RPMI7951 (cell line): ENCODE measurements at places on chromosomes 7 and 10.

- no peak for DNase-seq
These were observed 227.0 kb upstream of the AOAH start for GRCh38 chr7:36951257-36951697.

DNA sequence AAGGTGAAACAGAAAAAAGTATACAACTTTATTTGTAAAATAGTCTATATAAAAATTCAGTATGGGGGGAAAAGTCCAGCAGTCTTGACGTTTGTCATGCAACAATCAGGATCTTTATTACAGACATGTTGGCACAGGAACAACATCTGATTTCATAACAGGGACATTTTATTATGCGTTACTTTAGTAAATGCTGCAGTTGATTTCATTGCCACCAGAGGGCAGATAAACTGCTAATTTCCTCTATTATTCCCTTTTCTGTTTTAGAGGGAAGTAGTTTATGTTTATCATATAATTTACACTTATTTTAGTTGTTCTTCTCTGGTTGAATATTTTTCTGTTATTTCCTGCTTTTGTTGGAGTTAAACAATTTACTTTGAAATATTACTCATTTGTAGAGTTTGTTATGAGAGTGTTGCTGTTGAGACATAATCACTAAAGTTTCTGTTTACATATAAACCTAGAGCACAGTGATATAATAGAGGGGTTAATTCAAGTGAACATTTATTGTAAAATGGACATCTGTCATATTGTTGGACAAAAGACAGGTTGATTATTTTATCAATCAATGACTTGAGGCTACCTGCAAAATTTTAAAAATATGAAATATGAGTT lies 3.3 kb downstream of the PLXDC2 start:
- DNase-seq, result peak; percentile 42

- no peak for DNase-seq
These were observed 591.1 kb downstream of the SDK1 start for GRCh38 chr7:3892157-3892556.

DNA sequence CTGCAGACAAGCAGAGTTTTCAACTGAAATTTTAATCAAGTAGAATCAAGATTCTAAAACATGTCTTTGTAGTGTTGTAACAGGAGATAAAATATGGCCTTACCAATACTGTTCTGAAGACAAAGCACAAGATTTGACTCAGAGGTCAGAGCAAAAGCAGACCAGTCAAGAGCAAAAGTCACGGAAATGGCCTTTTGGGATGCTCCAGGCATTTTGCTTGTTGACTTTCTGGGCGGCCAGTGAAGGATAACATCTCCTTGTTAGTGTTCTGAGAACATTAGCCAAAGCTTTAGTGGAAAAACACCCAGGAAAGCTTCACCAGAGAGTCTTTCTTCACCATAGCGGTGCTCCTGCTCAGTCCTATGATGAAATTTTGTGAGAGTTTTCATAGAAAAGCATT lies 590.6 kb downstream of the ARL4A start:
- no peak for DNase-seq

GRCh38 chr7:31307972-31308371 lies 32.6 kb downstream of the NEUROD6 start:
- DNase-seq, result no peak

DNA sequence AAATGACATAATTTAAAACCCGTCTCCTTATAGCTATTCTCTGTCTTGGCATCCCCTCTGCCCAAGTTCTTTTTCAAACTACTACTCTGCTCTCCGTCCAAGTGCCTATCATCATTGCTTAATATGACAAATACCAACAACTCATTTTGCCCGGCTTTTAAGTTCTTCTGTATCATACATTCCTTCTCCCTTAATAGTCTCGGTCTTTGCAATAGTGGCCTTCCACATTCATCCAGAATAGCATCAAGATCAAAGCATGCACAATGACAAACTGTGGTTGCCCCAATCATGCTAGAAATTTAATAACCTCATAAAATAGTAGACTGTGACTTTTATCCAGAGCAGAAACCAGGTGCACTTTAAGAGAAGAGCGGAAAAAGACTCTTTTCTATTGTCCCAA lies 198.9 kb downstream of the ETV1 start:
- DNase-seq, result no peak

DNA sequence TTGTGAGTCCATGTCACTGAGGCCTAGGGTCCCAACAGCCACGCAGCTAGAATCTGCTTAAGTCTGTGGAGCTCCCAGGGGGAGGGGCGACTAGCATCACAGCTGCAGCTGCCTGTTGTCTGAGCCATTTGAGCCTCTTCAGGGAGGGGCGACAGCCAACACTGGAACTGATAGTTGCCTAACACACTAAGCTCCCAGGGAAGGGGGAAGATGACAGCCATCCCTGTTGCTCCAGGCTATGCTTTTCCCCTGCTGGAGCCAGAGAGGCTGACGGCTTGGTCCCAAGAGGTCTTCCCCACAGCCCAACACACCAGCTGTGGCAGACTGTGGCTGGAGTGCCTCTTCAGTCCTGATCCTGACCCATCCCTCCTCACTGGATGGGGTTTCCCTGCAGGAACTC lies 817.5 kb downstream of the NXPH1 start:
- DNase-seq, result no peak

DNA sequence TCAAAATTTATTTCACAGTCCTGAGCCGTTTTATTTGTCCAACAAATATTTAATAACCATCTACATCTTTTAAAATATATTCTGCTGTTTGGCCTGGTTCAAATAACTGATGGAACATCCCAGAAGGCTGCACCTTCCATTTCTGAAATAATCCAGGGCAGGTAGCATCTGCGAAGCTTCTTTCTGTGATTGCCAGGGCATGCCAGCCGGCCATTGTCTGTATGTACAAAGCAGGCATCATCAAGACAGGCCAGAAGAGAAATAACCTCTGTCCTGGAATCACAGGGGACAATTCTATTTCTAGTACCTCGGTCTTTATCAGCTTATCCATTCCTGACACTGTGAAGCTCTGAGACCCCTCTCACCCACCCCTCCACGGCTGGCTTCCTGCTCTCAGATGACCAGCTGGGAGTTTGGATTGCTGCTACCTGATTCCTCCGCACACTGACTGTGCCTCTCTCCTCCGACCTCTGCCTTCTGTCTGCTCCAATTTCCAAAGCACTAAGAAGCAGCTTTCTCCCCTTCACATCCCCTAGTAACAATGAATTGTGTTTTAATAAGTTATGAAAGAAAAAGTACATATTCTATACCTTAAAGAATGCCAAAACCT lies 8.0 kb downstream of the DGKI start:
- DNase-seq, result no peak

DNA sequence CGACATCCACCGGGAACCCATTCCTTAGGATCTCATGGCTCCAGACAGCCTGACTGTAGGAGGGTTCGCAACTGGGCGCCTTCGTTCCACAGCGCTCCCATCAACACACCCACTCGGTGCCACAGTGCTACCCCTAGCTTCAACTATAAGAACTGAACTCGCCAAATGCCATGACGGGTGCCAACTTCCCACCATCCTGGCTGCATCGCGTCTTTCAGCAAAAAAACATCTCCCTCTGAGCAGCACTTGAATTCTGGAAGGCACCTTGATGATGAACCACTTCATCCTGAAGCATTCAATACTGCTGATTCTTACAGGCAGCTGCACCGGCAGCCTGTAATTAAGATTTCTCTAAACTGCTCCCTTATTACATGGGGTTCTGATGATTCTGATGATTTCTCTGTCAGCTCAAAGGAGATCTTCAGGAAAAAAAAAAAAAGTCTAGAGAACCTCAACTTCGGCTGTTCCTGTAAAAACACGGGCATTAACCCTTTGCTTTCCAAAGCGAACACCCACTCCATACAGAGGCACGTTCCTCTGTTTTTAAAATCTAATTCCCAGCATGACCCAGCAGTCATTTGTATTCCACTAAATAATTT lies 1.3 kb downstream of the CYTH3 start:
- peak; percentile 75 for DNase-seq

GRCh38 chr7:139887992-139888481 lies 59.0 kb downstream of the TBXAS1 start:
- no peak for DNase-seq
